ENCODE measurements at places on chromosomes 2 and 18. TPM values are rescaled to one million over a fixed set of nuclear protein-coding genes. Genes with fewer than 3 reads are reported as not detected.

The SEPTIN10 gene
- 152 TPM for total RNA-seq

The TRIB2 gene
- total RNA-seq, result 46.9 TPM

The UNC80 gene
- not detected for total RNA-seq

The LAMA1 gene
- total RNA-seq, result 6.2 TPM

The SERPINB11 gene
- not detected for total RNA-seq

The KCNS3 gene
- 2.9 TPM for total RNA-seq

The RBKS gene
- 2.8 TPM for total RNA-seq

The GIGYF2 gene
- 69.0 TPM for total RNA-seq

The XIRP2 gene
- total RNA-seq, result not detected

Data from GM23248 (cell line).